ENCODE measurements at places on chromosomes 11 and 22. TPM values are rescaled to one million over a fixed set of nuclear protein-coding genes. Genes with fewer than 3 reads are reported as not detected.

INS gene
- total RNA-seq = not detected

BSX gene
- total RNA-seq = not detected

- no peak for DNase-seq
- peaks cover 5% of the 10 kb centered on the region for H3K4me1 ChIP-seq
Measured at GRCh38 chr11:119130662-119131061, 9.3 kb downstream of the HINFP start.

DNA sequence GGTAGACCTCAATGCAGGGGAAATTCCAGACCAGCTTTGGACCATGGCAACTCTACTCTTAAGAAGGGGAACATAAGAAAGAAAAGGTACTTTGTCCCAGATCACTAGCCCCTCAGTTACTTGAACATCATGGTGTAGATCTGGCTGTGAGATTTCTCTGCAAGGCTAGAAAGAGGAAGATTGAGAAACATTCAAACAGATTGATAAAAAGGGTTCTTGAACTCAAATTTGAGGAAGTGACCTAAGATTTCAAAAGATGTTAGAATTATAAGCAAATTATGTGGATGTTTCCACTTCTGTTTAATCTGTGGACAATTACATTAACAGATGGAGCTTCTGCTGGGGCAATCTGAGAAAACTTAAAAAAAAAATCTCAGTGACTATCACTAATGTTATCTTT, 21.8 kb upstream of the UPB1 start:
- H3K36me3 ChIP-seq = no peaks in the 10 kb centered on the region
- H3K4me1 ChIP-seq = no peaks in the 10 kb centered on the region
- no peak overlapping the region for H3K27ac ChIP-seq
- no peak for DNase-seq
- H3K4me3 ChIP-seq = no peak overlapping the region
- H3K27me3 ChIP-seq = no peaks in the 10 kb centered on the region

DNA sequence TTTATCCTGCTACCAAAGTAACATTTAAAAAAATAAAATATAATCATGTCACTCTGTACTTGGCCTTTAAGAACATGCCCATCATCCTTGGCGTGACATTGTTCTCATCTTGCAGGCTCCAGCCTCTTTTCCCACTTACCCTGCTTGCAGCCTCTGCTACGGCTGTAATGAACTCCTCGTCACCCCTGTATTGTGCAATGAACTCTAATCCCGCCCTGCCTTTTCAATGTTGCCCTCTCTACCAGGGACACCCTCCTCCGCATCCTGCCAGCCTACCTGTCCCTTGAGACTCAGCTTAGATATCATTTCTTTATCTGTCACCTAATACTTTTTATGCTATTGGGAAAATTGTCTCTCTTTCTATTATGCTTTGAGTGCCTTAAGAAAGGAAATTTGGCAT, 12.6 kb upstream of the MMP20 start:
- H3K4me3 ChIP-seq = no peak overlapping the region
- H3K36me3 ChIP-seq = no peaks in the 10 kb centered on the region
- no peak overlapping the region for H3K27ac ChIP-seq
- no peaks in the 10 kb centered on the region for H3K27me3 ChIP-seq
- DNase-seq = no peak
